Stimulated activated CD4-positive, alpha-beta T cell treated with anti-CD3 and anti-CD28 coated beads, TNF-alpha, amount 100 ng/mL, for 4 hours (primary cell): ENCODE measurements at places on chromosomes 5 and 9.

DNA sequence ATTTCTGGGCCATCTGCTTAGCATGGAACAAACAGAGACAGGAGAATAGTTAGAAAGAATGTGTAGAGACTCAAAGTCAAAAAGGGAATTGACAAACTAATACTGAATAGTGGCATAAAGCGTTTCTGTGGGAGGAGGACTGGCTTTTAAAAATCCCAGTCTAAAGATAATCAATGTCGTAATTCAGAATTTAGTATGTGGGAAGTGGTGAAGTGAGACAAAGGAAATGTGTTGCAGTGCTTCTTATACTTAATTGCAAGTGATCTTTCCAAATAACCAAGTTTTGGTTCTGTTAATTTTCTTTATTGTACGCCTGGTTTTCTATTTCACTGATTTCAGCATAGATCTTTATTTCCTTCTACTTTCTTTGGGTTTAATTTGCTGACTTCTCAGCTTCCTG lies 133.2 kb downstream of the ENTREP1 start:
- DNase-seq, result no peak

DNA sequence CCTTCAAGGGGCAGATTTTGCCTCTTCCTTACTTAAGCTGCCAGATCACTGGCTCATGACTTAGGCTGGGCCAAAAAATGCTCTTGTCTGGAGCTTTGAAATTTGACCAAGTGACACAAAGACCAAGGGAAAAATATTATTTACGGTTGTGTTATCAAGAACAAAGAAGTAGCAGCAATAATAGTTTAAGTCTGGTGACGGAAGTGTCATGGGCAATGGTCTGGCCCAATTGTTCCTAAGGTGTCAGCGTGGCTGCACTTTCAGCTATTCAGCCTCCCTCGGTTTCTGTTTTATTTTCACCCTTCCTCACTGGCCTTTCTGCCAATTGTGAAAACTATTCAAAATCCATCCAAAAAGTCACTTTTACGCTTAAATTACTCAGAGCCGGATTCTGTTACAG lies 185.3 kb downstream of the CDH18 start:
- no peak for DNase-seq

DNA sequence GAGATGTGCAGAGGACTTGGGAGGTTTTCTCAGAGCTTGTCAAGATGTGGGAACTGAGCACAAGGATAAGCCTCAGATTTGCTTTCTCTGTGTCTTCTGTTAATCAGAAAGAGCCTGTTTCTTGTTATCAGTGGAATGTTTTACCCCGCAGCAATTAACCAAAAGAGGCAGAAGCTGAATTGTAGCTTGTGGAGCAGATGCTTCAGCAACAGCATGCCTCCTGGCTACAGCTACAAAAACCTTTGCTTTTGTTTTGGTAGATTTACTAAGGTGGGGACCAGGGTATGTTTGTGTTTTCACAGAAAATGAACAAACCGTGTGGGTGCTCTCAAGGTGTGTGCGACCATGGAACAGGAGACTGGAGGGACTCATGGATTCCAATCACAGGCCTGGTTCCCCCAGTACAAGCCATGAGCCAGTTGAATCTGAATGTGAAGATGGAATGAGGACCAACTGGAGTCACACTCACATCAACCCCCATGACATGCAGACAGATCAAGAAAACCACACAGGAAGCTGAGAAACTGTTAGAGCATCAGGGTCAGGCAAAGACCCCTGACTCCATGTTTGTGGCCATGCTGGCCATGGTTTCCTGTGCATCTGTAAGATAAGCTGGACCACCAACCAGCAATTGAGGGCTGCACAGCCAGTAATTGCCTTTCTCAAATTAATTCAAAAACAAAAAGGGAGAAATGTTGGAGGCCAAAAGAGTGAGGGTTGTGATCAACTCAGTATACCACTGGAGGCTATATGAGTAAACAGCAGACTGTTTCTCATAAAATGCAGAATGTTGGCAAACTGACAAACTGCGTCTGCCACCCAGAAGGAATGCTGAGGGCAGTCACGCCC lies 6.9 kb downstream of the UGT3A2 start:
- DNase-seq, result no peak

GRCh38 chr9:18260521-18260920 lies 213.4 kb upstream of the ADAMTSL1 start:
- DNase-seq, result no peak

- DNase-seq, result no peak
These were observed 265.5 kb upstream of the ZNF608 start for GRCh38 chr5:125011947-125012346.
